AG09319 (cell line): ENCODE measurements at places on chromosomes 5 and 9.

- peak; percentile 39 for DNase-seq
These were observed 68.1 kb downstream of the NIPBL start for GRCh38 chr5:36944607-36945225.

DNA sequence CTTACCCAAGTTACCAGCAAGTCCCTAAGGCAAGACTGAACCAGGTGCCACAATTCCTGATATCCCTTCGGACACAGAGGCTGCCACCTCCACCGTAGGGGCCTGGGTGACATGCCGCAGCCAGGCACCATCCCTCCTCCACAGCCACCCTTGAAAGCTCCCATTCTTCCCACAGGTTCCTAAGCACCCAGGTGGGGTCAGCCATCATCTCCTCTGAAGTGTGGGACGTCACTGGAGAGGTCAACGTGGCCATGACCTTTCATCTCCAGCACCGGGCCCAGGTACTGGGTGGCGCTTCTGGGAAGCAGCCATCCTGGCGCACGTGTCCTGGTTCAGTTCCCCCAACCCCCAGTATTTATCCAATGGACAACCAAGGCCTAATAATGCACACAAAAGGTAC, 8.2 kb downstream of the ADGRD2 start:
- no peak for DNase-seq

- DNase-seq: no peak
These were observed 20.3 kb upstream of the ANKHD1 start for GRCh38 chr5:140381351-140381750.

DNA sequence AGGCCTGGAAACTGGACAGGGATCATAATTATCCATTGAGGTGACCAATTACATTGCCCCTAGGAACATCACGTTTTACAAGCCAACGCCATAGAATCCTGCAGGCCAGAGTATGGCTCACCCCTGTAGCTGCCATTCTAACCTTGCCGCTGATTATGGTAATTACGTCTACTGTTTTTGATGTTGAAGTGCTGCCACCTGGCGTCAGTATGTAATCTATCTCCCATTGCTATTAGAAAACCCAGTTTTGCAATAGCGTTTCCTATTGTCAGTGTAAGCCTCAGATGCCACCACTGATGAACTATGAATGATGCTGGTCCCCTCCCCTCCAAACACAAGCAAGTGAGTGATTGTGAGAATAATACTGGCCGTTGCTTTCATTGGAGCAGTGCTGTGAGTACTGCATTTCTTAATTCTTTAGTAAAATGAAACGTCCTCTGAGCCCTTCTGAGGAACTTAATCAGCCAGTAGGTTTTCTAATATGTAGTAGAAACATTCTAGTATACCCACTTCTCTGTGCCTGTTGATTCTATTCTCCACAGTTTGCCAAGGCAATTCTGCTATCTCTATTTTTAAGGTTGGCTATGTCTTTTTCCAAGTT, 100.5 kb upstream of the NMUR2 start:
- DNase-seq: no peak

DNA sequence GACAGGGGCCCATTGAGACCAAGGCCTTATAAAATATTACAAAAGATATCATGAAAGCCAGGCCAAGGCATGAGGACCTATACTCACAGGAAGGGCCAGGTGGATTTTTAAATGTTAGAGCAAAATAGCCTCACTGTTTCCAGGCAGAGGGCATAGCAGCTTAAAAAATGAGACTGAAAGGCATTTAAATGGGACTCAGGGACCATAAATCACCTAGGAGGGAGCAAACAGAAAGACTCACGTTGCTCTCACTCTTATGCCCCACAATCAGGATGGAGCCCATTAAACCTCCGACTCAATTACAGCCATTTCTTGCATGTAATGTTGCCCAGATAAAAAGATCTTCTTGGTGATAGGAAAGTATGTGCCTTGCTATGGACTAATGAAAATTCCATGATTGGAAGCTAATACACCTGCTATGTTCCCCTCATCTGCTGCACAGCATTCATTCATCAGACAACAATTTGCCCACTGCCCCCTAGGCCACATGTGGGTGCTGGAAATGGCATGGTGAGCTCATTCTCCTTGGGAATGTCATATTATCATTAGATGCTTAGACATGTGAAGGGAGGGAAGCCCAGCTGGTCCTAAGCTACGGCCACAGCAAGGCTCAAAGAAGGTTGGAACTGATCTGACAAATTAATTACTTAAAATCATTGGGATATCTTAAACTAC, 128.6 kb upstream of the GRIA1 start:
- no peak for DNase-seq

- no peak for DNase-seq
These were observed 75.2 kb downstream of the PLPP1 start for GRCh38 chr5:55459572-55459971.

DNA sequence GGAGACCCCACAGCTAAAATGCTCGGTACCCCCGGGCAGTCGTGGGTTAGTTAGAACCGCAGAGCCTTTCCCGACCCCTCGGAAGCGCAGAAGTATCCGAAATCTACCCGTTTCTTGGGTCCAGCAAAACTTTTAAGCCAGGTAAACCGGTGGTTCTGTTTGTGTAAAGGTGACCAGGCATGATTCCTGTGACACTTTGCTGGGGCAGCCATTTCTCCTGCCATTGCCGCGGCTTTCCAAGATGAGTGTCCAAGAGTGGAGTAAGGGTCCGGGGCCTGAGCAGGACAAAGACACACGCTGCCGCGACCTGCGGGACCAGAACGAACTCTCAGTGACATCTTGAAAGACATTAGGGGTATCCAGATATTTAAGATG, 655 bp downstream of the MARVELD2 start:
- DNase-seq: no peak

- DNase-seq: no peak
These were observed 173.4 kb upstream of the CDH12 start for GRCh38 chr5:23026252-23027170.

GRCh38 chr5:72280581-72281069, 39.4 kb downstream of the MRPS27 start:
- peak; percentile 18 for DNase-seq

- no peak for DNase-seq
These were observed 168.5 kb downstream of the HMHB1 start for GRCh38 chr5:143980506-143980905.

DNA sequence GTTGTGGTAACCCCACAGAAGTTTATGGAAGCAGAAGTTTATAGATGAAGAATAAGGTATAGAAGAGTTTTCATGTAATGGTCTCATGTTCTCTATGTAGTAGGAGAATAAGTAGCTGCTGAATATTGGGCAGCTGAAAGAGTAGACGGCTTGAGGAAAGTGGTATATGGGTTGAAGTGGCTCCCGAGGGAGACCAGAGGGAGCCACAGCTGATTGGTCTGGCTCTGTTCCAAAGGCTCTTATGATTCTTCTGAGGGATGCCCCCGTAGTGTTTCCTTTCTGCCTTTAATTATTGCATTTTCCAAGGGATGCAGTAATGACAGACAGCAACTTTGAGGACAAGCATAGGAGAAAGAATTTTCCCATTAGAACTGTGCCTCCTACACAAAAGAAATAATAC, 30.1 kb upstream of the TENT2 start:
- no peak for DNase-seq

- DNase-seq: no peak
These were observed 213.9 kb upstream of the TRPC7 start for GRCh38 chr5:136579238-136579637.

GRCh38 chr9:131927091-131927490, 152.6 kb downstream of the MED27 start:
- no peak for DNase-seq

GRCh38 chr9:137168904-137169856, 671 bp downstream of the LRRC26 start:
- no peak for DNase-seq

- no peak for DNase-seq
These were observed 126.4 kb upstream of the COL5A1 start for GRCh38 chr9:134515026-134515821.

DNA sequence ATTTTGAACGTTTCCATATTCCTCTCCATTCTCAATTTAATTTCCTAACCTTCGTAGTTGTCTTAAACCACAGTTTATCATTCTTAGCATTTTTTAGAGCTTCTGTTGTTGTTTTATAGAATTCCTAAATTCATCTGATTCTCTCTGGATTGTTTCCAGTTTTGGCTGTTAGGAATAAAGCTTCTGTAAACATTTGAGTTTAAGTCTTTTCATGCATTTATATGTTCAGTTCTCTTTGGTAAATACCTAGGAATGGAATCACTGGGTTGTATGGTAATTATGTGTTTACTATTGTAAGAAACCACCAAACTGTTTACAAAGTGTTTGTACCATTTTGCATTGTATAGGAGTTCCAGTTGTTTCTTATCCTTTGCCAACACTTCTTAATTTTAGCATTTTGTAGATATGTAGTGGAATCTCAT, 29.7 kb downstream of the GPR21 start:
- DNase-seq: peak; percentile 56

DNA sequence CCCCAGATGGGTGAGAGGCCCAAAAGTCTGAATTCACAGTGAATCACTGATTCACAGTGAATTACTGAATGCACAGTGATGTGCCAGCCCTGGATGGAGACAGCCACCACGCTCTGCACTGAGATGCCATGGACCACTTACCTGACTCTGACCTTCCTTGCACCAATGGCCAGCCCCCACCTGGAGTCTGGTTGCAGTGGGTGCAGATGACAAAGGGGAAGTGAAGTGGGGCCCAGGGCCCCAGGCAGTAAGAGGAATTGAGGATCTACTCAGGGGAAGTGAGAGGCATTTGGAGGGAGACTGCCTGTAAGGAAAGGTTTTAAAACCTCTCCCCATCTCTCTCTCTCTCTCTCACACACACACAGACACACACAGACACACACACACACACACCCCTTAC, 412.1 kb downstream of the CYLC2 start:
- no peak for DNase-seq

GRCh38 chr5:164073081-164073480, 567.7 kb downstream of the MAT2B start:
- no peak for DNase-seq

DNA sequence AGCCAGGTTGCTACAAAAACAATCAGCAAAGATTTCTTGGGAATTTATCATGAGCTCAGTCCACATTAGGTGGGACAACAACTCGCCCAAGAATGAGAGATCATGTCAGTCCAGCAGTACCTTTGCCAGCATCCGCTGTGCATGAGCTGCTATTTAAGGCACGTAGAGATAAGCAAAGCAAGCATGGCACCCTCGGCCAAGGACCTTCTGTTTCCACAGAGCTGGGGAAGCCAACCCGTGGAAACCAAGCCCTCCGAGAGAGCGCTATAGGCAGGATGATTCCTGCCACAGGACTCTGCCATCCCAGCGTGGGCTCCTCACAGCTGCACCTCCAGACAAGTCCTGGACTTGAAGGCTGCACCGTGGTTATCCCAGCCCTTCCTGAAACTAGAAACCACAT, 189.5 kb upstream of the PPP1R26 start:
- DNase-seq: no peak

DNA sequence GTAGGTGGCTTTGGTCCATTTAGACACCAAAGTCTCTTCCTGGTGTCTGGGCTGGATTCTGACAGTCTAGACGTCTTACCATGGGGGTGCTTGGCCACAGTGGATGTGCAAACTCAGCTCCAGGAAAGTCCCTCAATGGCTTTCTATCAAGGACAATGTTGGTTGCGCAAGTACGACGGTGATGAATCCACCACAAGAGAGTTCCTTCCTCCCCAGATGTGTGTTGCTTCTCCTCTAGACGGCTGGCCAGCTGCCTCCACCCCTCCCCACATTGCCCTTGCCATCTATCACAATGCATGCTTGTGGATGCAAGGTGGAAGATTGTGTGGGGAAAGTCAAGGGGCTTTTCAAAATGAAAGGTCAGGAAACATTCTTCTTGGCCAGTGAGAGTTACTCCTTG, 89.7 kb upstream of the IRX2 start:
- no peak for DNase-seq

DNA sequence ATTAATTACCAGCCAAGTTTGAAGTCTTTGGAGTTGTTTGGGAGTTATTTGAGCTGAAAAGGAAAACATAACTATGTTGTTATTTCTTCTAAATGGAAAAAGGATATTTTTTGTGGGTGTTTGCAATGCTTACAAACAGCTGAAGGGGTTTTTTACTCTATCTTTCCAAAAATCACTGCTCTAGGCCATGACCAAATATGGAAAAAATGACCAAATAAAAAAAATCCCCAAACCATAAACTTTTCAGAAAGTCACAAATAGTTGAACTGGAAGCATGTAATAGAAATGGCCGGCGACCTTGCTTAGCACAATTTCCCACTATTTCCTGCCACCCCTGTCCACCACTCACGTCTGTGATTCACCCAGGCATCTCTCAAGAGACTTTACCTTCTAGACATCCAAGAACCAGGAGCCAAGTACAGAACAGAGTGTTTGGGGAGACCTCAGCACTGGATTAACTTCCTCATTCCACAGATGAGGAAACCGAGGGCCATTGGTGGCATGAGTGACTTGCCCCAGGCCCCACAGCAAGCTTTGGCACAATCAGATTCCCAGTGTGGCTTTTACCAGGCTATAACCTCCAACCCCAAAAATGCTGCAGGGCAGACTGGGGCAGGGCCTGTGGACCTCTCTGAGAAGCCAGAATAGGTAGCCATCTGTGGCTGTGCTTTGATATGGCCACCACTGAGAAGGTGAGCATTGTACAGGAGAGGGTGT, 84.5 kb downstream of the NRG2 start:
- DNase-seq: no peak

DNA sequence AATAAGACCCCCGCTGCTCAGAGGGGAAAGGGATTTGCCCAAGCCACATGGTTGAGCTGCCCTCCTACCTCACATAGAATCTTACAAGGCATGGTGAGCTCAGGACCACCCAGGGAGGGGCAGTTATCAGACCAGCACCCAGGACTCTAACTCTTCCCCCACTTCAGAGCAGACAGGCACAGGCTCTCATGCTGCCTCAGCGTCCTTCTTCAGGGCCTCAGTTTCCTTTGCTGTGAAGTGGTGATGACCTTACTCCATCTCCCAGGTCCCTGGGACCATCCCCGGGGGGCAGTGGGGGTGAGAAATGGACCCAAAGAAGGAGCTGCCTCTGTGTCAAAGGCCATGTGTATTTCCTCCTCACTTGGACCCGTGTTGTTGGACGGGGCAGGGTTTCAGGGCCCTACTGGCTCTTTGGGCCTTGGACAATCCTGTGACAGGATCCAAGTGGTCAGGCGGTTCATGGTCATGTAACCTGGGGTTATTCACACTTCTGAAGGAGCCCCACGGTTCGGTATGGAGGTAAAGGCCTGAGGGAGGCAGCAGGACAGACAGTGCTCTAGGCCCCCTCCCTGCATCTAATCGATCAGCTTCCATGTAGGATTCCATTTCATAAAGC, 31.7 kb upstream of the CSF1R start:
- DNase-seq: no peak

DNA sequence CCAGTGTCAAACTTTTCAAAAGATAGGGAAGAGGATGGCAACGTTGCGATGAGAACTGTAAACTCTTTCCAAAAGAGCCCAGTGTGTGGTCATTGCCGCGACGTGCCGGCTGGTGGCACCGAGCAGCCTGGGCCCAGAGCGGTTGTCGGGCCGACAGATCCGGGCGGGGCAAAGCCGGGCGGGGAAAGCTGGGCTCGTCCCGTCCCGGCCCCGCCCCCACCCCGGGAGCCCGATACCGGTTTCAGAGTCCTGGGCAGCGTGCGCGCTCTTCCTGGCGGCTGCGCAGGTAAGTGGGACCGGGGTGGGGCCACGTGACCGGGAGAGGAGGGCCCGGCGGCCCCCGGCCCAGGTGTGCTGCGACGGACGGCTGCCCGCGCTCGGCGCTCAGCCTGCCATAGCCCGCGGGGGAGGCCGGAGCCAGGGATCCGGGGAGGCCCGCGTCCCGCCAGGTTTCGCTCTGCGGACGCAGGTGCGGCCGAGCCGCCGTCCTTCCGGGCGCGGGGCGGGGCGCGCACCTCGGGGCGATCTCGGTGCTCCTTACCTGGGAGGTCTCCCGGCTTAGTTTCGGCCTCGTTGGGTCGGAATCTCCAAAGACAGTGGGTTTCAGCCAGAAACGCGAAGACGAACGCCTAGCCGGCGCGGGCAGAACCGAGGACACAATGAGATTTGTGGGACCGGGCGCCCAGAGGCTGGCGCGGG, at the start of gene MARVELD2:
TSS of gene MARVELD2 (plus strand) at position 232 of the 699 bp plus-strand sequence. CDS start 4,270 bp downstream, outside the sequence.
- no peak for DNase-seq
